Bronchus fibroblast of lung (primary cell): ENCODE measurements at places on chromosomes 16 and 17. TPM values are rescaled to one million over a fixed set of nuclear protein-coding genes. Genes with fewer than 3 reads are reported as not detected.

The ITGAL gene
- not detected in 2 replicates for total RNA-seq

The DNAAF8 gene
- total RNA-seq: 0.30 and 1.5 TPM in 2 replicates

The CDH1 gene
- 0.15 and 0.34 TPM in 2 replicates for total RNA-seq

The MYH13 gene
- under 0.01 TPM in 1 of 2 replicates, not detected in the other for total RNA-seq

The CAMTA2 gene
- 18.7 and 20.3 TPM in 2 replicates for total RNA-seq

The KIF19 gene
- total RNA-seq: not detected in 2 replicates

The CHST6 gene
- 1.0 and 2.0 TPM in 2 replicates for total RNA-seq

The COASY gene
- 43.4 and 44.7 TPM in 2 replicates for total RNA-seq
